8988T (cell line): ENCODE measurements at places on chromosomes 3 and 15.

- no peak for DNase-seq
These were observed 48.2 kb upstream of the CSPG4 start for GRCh38 chr15:75760704-75761435.

DNA sequence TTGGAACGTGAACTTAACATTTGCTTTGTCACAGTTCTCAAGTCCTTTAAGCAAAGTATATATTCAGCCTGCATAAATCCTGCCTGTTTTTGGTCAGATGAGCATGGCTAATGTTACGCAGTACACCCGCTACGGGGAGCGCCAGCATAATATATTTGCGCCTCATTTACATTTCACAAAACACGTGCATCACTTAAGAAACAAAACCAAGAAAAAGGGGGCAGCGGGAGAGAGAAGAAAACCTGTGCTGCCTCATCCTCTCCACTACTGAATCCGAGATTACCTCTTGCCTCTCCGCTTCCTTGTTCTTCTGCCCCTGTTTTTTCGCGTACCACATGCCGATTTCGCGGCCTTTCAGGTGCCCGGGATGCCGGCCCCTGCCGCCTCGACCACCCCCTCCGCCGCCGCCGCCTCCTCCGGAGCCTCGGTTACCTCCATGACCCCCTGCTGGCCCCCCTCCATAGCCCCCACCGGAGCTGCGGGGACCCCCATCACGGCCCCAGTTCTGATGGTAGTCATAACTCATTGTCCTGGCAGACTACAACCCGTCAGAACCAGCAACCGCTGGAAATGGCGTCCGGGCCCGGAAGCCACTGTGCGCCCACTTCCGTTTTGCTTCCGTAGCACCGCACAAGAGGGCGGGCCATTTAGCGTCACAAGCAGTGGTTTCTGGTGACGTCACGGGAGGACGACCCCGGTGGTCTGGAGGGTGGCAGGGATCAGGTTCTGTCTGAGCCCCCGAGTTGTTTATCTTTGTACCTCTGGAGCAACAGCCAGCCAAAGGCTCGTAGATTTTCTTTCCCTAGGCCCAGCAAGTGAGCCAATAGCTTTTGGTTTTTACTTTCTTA, at the start of gene DHX36:
TSS of gene DHX36 (minus strand) at position 597 of the 848 bp plus-strand sequence. CDS start at position 526, 71 bp downstream.
- peak; percentile 49 for DNase-seq

GRCh38 chr3:61912158-61912557, 350.8 kb downstream of the PTPRG start:
- DNase-seq, result no peak

GRCh38 chr15:98439523-98439942, 208.8 kb upstream of the IGF1R start:
- no peak for DNase-seq

- no peak for DNase-seq
These were observed 27.8 kb downstream of the GAP43 start for GRCh38 chr3:115651087-115651486.

GRCh38 chr15:72604794-72605193, 49.7 kb upstream of the GOLGA6B start:
- peak; percentile 22 for DNase-seq

DNA sequence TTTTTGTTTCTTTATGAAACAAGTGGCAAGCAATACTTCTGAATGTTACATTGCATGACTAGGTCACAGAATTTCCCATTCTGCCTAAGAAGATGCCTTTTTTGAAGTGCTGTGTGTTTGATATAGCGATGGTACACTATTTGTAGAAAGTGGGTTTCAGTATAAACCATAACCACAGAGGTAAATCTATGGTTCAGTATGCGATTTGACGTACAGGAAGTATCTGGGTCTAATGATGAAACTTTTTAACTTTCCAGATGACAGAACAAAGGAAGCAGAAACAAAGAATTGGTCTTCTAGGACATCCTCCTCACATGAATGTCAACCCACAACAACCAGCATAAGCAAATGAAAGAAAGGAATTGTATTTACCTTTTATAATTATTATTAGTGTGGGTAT, 133.4 kb upstream of the BHLHE40 start:
- DNase-seq, result no peak

- DNase-seq, result no peak
These were observed 223.4 kb downstream of the FEZF2 start for GRCh38 chr3:62149962-62150361.

- DNase-seq, result no peak
These were observed 189.2 kb upstream of the LPP start for GRCh38 chr3:187964760-187965159.

DNA sequence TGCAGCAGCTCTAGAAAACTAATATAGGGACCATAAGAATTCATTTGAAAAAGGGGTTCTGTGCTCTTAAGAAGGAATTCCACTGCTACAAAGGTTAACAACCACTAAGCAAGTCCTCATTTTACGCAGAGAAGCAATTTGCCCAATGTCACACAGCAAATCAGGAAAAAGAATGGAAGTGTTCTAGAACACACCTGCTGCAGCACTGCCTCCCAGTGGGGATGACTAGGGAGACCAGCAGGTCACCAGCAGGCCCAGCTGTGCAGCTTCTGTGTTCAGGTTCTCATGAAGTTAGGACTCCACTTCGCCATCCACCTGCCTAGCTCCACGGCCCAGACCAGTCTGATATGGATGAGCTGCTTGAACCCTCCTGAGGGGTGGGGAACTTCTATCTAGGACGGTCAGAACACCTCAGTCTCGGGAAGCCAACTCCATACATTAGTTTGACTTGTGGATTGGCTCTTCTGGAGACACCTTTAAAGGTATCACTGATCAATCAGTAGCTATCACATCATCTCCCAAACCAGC, 18.6 kb downstream of the POMGNT2 start:
- DNase-seq, result no peak

- no peak for DNase-seq
These were observed 31.5 kb downstream of the MGLL start for GRCh38 chr3:127790882-127791183.

GRCh38 chr3:139460076-139460475, 16.2 kb downstream of the RBP2 start:
- no peak for DNase-seq

GRCh38 chr15:89349206-89349558, 14.6 kb upstream of the POLG start:
- no peak for DNase-seq
